Motor neuron (in vitro differentiated cells): ENCODE measurements at places on chromosomes 3 and 15.
A peak's percentile ranks its signal among the peaks of the same experiment; 100 is the strongest.

GRCh38 chr3:108862865-108863798 is 40.5 kb downstream of the TRAT1 start:
- ATAC-seq = peak; percentile 60

DNA sequence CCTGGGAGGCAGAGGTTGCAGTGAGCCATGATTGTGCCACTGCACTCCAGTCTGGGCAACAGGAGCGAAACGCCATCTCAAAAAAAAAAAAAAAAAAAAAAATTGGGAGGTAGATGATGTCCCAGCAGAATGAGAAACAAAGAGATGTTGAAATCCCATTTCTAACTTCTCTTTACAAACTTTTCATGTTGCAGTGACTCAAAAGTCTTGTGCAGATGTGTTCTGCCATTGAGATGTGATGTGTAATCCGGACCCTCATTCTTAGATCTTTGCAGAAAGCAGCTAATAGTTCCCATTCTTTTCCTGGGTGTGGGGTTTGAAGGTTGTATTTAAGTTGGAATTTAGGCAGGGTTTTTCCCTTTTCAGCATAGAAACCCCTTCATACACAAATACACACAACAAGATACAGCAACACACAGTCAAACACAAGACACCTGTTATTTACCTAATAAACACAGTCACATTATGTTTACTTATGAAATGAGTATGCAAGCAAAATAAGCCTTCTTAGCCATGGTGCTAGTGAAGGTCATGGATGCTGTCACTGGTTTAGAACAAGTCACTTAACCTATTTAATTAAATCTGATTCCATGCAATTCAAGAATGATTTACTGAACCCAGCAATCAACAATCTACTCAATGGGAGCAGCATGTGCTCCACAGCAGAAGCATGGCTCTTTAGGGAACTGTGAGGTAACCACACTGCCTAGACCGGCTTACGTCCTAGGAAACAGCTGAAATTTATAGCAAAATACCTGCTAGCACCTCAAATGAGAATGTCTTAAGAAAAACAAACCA is 14.9 kb downstream of the SIAH2 start:
- ATAC-seq = no peak

DNA sequence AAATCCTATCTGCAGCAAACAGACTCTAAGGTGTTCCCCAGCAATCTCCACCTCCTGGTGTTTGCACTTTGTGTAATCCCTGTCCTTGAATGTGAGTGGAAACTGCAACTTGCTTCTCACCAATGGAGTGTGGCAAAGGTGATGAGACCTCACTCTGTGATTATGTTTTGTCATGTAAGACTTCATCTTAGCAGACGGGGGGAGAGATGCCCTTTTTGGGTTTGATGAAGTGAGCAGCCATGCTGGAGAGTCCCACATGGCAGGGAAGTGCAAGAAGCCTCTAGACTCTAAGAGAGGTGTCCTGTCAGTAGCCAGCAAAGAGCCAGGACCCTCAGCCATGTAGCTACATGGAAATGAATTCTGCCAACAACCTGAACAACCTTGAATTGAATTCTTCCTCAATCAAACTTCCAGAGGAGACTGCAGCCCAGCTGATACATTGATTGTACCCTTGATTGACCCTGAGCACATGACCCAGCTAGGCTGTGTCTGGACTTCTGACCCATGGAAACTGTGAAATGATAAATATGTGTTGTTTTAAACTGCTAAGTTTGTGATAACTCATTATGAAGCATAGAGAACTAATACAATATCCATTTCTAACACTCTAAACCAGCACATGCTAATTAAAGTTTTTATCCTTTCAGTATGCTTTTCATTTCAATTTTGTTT is 71.4 kb upstream of the RASGRF1 start:
- no peak for ATAC-seq

- no peak for ATAC-seq
Measured at GRCh38 chr3:111695636-111696117, 100.5 kb upstream of the ZBED2 start.

DNA sequence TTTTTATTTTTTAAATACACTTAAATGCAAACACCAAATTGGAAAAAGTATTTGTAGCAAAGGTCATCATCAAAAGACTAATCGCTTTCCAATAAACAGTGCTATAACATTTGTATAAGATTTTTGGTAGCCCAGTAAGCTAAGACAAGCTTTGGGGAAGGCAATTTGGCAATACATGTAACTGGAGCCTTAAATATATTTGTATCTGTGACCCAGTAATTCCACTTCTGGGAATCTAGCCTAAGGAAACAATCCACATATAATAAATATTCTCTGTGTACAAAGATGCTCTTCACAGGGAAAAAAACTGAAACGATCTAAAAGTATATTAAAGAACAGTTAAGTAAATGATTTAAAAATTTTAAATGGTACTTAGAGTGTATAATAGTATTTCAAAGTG is 65.5 kb upstream of the TJP1 start:
- no peak for ATAC-seq

GRCh38 chr3:120200493-120201235 is 84.4 kb downstream of the GPR156 start:
- ATAC-seq = peak; percentile 94

DNA sequence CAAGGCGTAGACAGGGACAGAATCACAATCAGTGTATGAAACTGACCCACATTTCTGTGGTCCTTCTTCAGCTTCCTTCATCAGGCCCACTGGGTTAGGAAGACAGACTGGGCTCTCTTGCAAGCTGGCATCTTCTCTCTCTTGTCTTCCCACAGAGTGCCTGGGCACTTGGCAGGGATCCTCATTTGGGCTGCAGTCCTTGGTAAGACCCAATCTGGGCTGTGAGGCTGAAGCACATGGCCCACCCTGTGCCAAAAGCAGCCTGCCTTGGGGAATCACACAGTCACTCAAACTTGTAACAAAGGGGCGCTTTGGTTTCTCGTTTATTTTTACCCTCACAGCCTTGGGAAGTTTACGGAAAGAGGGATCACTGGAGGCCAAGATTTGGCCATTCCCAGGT is 8.2 kb upstream of the EPHB3 start:
- no peak for ATAC-seq

DNA sequence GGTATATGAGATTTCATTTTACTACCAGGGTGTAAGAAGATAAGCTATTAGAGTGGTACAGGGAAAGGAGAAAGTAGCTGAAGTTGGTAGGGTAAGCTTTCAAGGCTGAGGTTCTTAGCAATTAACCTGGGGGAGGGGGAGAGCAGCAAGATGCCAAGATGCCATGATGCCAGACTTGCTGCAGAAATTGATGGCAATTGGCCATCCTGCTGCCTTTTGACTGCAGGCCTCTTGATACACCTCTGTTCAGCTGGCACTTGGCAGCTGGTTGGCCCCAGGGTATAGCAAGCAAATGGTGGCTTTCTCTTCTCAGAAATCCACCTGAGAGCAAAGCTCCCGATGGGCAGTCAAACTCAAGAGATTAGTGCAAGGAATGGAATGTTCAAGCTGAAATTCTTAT is 21.4 kb upstream of the DPH6 start:
- no peak for ATAC-seq

- no peak for ATAC-seq
Measured at GRCh38 chr3:197855571-197855970, 64.5 kb downstream of the LRCH3 start.

- ATAC-seq = no peak
Measured at GRCh38 chr3:170196833-170197232, 15.3 kb upstream of the PHC3 start.

GRCh38 chr3:189297932-189298331 is 126.2 kb downstream of the TPRG1 start:
- no peak for ATAC-seq

- ATAC-seq = no peak
Measured at GRCh38 chr3:129112308-129113052, 9.1 kb downstream of the RAB43 start.

GRCh38 chr3:104886220-104886995 is 480.3 kb upstream of the ALCAM start:
- no peak for ATAC-seq

DNA sequence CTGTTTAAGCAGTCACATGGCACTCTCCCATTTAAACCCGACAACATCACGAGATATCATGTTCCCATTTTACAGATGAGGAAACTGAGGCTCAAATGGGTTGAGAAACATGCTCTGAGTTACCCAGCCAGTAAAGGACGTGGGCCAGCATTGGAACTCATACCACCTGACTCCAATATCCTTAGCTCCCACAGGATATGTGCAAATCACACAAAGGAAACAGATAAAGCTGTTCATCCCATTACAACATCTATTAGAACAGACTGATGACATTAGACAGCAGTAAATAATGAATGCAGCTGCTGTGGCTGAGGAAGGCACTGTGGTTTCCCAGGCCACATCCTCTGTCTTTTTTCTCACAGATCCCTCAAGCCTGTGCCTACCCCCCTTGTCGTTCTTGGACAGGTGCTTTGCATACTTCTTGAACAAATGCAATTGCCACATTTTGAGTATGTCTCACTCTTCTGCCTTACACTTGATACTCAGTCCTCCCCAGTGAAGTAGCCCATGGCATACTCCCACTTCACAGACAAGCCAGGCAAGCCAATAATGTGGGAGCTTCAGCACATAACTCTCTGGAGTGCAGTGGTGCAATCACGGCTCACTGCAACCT is 17.7 kb downstream of the FRMD4B start:
- ATAC-seq = no peak
